ENCODE measurements at places on chromosomes 6 and 20.

DNA sequence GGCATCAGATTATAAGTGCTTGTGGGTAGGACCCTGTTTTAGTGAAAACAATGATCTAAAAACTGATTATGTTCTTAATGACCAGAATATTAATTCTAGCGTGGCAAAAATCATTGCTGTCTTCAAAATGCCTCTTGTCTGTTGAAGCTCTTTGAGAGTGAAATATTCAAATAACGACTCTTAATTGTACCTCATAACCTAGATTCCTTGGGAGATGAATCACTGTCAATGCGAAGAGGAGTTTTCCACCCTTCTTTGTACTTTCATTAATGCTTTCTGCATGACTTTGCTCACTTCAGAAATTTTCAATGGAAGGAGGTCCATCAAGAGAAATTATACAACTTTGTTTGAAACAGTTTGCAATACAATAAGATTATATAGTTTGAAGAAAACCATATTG, 71.5 kb downstream of the CRYBG1 start:
- no peak for DNase-seq

GRCh38 chr20:38649275-38649891, 47.8 kb downstream of the ARHGAP40 start:
- DNase-seq = no peak

- DNase-seq = no peak
These were observed 503.0 kb upstream of the RNF217 start for GRCh38 chr6:124459268-124459667.

GRCh38 chr20:45339084-45339483, 9.1 kb downstream of the SDC4 start:
- peak; percentile 54 for DNase-seq

DNA sequence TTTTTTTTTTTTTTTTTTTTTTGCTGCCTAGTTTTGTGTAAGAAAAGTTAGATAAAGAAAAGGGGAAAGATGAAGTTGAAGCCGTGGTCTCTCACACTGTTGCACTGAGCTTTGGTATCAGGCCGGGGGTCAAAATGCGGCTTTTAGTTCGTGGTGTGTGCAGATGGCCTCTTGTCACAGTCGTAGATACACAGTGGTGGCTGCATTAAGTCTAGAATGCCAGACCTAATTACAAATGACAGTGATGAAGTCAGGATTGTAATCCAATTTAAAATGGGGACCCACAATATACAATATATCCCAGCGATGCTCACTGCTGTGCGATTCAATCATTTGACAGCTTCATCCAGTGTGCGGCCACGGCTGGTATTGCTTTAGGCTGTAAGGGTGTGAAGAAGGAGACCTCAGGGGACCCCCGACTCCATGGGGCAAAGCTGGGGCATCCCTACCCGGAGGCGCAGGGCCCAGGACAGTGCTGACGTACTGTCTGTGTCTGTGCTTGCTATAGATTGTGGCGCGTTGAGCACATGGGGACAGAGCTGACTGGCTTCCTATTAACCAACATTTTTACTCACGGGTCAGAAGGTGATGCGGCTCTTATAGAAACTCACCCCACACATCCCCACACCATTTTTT, 210.0 kb upstream of the SOX4 start:
- DNase-seq = no peak

DNA sequence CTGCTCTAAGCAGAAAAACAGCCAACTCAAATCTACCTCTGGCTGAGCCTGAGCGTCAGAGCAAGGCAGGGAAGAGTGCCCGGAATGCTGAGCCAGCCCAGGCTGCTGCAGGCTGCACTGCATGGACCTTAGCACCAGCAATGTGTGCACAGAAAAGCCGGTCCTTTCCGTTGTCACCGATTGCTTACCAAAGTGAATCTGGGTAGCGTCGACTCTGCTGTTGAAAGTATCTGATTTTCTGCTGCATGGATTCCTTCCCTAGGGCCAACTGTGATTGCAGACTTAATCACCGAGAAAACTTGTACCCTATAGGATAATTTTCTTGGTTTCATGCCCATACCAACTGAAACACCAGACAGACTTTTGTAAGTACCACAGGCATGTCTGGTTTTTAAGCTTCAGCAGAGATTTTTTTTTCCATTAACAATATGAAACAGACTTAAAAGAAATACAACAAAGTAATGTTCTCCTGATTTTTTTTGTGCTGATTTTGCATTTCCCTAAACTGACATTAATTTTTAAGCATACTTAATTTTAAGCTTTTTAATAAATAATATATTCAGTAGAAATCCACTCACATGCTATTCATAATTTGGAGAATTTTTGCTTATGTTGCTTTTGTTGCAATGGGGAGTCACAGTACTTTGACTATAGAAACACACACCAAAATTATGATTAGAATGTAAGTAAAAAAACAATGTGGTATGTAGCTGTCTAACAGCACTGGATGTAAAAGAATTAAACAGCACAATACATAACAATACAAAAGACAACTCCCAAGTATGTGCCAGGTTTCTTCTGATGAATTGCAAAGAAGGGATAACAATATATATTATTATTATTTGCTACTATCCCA, 218.0 kb downstream of the THBS2 start:
- DNase-seq = no peak

GRCh38 chr20:2104236-2104635, 2.6 kb downstream of the STK35 start:
- no peak for DNase-seq

DNA sequence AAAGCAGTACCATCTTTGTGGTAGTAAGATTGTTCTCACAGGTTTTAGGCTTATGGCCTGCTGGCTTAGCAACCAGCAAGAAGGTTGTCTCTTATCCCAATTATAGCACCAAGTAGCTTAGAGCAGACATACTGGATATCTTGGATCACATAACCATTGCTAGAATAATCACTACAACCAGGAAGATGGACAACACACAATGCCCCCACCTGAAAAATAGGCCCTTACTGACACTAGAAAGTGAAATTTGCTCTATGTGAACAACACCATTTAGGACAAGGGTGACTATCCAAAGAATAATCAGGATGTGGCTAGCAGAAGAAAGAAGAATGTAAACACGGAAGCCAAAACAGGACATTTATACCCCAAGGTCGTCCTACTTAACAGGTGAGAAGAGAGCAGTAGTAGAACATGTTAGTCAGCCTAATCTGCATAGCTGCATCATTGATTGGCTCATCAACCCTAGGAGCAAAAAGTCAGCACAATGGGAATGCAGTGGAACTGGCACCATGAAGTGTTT, 172.7 kb upstream of the MARCKS start:
- no peak for DNase-seq

- peak; percentile 25 for DNase-seq
These were observed 234.7 kb upstream of the ECI2 start for GRCh38 chr6:4370066-4370465.

- DNase-seq = no peak
These were observed 11.9 kb upstream of the EFCAB8 start for GRCh38 chr20:32846852-32847251.

GRCh38 chr6:87393026-87393622, 14.6 kb upstream of the CFAP206 start:
- DNase-seq = peak; percentile 62

DNA sequence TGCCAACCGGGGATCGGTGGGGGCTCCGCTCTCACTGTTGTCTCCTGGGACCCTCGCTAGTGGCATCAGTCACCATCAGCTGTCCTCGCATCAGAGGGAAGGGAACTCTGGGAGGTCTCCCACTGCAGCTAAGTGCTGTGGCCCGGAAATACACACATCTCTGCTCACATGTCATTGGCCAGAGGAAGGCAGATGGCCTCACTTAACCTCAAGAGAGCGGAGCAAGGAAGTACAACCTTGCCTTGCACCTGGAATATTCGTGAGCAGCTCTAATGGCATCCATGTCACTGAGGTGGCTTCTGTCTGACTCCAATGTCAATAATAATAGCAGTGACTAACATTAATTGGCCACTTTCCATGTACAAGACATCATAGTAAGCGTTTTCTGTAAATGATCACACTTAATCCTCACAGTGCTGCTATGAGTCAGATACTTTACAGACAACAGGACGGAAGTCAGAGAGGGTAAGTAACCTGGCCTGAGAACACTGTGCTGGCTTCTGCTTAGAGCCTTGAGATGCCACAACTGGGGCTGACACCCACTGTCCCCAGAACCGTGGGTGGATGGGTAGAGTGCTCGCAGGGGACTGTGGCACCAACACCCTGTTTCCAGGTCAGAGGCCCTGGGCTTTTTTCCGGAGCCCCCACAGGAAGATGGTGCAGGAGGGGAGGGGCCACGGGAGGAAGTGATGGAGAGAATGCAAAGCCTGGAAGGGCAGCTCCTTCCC, 6.0 kb downstream of the LHFPL5 start:
- peak; percentile 86 for DNase-seq

GRCh38 chr20:62606551-62607201, 35.6 kb upstream of the SLCO4A1 start:
- no peak for DNase-seq

DNA sequence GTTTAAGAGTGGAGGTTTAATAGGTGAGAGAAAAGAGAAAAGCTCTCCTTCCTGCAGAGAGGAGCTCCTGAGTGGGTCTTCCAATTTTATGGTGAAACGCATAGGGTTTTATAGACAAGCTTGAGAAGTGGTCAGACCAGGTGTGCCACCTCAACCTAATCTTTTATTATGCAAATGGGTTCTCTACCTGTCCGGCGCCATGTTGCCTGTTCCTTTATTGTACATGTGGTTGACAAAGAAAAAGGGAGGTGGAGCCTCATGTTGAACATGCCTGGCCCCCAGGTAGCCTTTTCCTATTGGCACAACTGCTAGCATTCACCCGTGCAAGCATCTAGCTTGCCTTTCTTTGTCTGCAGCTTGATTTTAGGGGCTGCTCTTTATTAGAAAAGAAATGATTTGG, 115.9 kb upstream of the F13A1 start:
- DNase-seq = no peak

GRCh38 chr6:20629509-20629908, 95.3 kb downstream of the CDKAL1 start:
- no peak for DNase-seq

GRCh38 chr6:15948930-15949900, 179.7 kb upstream of the MYLIP start:
- peak; percentile 53 for DNase-seq

DNA sequence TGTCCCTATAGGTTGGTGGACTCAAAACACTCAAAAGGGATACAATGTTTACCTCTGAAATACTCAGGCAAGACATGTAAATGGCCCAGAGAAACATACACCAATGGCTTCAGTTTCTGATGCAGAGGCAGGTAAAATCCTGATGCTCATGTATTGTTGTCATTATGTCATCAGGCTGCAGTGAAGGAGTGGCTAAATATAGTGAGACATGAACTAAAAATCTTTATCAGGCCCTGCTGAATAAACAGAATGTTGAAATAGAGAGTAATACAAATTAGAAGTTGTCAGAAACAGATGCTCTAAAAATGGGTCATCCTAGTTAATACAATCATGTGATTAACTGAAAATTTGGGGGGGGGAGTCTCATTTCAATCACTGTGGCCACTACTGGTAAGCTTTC, 20.4 kb downstream of the PTPRK start:
- DNase-seq = peak; percentile 56

GRCh38 chr20:1072258-1072657, 46.1 kb upstream of the PSMF1 start:
- no peak for DNase-seq

DNA sequence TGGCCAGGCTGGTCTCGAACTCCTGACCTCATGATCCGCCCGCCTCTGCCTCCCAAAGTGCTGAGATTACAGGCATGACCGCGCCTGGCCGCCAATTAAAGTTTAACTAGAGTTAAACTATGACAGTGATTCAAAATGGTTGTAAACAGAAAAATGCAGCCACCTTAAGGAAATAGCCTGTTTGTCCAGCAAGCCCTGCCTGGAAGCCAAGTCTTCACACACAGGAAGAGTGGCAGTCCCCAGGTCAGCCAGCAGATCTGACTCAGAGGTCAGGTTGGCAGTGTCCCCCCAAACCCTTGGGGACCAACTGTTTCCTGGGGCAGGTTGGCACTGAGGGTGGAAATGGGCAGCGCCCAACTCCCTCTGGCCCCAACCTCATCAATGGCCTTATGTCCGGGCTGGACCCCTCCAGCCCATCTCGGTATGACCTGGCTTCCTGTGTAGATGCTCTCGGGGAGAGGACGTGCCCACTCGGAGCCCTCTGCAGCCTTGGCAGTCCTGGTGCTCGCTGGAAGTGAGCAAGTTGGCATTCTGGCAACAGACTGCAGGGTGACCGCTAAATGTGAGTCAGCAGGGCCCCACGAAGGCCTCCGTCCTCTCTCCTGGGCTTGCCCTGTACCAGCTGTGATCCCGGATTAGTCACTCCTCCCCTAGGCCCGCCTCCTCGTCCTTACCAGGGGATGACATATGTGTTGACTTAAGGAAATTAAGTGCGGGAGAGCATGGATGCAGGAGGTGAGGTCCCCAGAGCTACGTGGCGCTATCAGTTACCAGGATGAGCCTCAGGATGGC, 9.7 kb upstream of the HSP90AB1 start:
- DNase-seq = peak; percentile 98

- peak; percentile 26 for DNase-seq
These were observed 804 bp downstream of the C6orf141 start for GRCh38 chr6:49551078-49551865.

GRCh38 chr20:40672095-40672494, 16.9 kb downstream of the MAFB start:
- DNase-seq = no peak

GRCh38 chr6:36743032-36743431, 45.4 kb downstream of the RAB44 start:
- DNase-seq = no peak

GRCh38 chr20:48826883-48827771, 672 bp downstream of the PREX1 start:
- no peak for DNase-seq

DNA sequence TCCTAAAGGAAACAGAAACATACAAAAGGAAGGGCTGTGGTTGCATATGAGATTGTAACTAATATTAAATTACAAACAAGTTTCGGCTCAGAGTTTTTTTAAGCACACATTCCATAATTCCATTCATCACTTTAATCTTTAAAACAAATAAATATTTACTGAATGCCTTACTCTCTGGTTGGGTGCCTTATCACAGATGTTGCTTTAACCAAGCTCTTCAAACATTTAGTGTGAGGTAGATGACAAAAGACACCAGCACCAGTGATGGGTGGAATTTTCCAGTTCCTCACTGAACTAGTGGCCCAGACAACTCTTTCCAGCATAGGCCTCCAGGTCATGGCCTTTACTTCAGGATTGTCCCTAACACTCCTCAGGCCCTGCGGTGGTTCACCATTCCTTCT, 58.7 kb downstream of the ARHGAP18 start:
- no peak for DNase-seq

DNA sequence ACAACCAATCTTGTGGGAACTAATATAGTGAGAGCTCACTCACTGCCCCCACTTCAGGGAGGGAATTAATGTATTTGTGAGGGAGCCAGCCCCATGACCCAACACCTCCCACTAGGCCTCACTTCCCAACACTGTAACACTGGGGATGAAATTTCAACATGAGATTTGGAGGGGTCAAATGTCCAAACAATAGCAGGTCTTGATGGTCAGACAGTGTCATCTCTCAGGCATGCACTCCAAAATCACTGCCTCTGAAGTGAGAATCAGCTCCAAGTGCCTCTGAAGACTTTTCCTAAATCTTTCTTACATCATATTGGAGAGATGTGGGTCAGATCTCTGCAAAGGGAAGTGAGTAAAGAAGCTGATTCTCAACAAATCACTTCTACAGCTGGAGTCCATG, 13.8 kb upstream of the SAYSD1 start:
- no peak for DNase-seq

GRCh38 chr6:30007132-30007764, 53.8 kb upstream of the POLR1H start:
- DNase-seq = no peak

GRCh38 chr6:67501755-67502154, 1133.3 kb upstream of the ADGRB3 start:
- DNase-seq = no peak

Measured in LoVo (cell line).